Activated CD4-positive, alpha-beta T cell treated with anti-CD3 and anti-CD28 coated beads for 48 hours (primary cell): ENCODE measurements at places on chromosomes 12 and 14.

DNA sequence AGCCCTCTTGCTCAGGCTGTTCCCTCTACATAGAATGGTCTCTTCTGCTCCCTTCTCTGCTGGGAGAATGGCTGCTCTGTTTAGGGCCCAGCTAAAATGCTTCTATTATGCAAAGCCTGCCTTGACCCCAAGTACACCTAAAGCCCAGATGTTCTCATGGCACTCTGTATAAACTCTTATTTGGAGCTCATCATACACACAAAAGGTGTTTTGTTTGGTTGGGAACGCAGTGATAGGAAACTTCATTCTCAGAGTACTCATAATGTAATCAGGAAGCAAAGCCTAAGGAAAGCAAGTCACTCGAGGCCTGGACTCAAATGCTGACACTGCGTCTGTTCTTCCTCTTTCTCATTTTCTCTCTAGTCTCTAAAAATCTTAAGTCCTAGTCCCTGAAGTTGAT lies 38.2 kb upstream of the SYCP3 start:
- no peak for DNase-seq

DNA sequence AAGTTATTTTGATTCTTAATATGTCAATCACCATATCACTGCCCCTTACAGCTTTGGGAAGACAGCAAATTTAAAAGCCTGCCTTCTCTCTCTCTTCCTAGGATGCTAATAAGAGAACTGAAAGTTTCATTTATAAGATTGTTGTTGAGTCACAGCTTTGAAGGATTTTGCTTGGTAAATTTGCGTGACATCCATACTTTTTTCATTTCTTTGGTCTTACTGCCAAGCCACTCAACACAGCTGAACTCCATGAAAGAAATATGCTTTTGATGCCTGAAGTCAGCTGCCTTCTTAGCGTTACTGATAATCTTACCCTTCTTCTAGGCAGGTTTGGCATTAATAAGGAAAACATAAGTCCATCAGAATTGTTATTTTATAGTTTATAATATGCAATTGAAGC lies 155.0 kb downstream of the CRADD start:
- DNase-seq, result no peak

DNA sequence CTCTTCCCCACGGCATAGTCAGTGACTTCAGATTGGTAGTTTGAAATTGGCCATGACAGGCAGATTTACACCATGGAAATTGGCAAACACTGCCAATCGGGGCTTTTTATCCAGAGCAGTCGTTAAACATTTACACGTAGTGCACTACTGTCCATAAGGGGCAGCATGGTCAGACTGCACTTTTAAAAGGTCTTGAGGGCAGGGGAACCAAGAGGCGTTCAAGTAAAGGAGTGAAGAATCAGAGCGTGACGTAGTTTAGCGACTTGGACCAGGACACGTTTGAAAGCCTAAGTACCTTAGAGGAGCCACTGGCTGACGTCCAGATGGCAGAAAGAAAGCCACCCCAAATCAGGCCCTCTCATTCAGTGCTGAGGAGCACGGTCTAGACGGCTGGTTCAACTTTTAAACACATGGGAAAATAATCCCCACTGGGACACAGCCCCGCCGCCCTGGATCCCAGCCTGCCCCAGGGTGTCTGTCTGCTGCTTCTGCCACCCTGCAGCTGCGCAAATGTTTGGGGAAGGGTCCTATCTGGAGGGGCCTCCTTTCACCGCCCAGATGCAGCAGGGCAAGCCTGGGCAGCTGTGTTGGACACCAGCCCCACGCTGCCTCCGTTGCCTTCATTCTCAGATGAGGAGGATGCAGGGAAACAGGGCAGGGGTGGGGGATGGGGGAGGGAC lies 52.5 kb upstream of the PPP2R5C start:
- DNase-seq, result no peak

GRCh38 chr14:29587046-29587445 lies 340.6 kb downstream of the PRKD1 start:
- no peak for DNase-seq

GRCh38 chr12:15732341-15733061 lies 56.7 kb downstream of the EPS8 start:
- DNase-seq, result no peak

- DNase-seq, result no peak
Observed at GRCh38 chr12:101172316-101172715, 37.7 kb downstream of the SLC5A8 start.

DNA sequence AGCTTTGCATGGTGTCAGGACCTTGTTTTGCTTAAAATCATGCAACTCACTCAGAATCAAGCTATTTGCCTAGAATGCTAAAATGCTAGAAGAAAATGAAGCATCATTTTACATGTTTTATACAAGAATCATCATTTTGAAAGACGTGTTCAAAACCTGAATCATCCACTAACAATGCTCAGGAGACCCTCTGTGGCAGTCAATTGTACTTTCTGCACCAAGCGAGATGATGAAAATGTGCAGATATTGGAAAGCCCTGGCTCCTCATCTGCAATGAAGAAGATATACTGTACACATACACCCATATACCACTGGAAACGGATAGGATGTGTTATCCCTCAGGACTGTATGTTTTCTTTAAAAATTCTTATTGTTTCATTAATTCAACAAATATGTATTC lies 92.7 kb downstream of the DYRK2 start:
- no peak for DNase-seq

GRCh38 chr12:25962932-25963525 lies 4.5 kb downstream of the RASSF8 start:
- no peak for DNase-seq

DNA sequence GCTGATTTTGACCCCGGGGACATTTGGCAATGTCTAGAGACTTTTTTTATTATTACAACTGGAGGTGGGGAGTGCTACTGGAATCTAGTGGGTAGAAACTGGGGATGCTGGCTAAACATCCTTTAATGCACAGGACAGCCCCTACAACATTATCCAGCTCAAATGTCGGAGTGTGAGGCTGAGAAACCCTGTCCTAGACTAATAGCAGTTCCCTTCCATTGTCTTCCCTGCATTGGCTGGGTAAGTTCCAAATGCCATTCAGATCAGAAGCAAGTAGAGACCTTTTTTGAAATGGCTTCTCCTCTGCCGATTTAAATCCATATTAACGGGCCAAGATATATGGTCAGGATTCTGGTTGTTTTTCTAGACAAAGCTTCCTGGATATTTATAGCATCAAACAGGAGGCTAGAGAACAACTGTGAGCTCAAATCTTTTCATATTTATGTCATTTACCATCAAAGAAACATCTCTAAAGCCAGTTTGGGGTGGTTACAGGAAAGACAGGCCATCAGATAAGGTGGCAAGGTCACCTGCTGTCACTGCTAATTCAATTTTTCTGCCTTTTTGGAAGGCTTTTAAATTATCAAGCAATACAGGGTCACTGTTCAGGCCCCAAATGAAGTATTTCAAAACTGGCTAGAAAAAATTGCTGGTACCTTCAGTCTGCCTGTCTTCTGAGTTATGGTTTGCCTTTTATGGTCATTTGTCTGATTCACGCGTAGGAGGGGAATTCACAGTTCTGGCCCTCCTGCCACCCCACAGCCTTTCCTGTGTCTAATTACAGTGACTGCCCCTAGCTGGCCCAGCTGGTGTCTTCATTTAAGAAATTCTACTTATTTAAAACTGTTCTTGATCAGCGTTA lies 20.1 kb upstream of the AKAP5 start:
- peak; percentile 49 for DNase-seq

- DNase-seq, result no peak
Observed at GRCh38 chr12:32201976-32202375, 95.3 kb downstream of the BICD1 start.

- no peak for DNase-seq
Observed at GRCh38 chr12:119829439-119829838, 47.7 kb downstream of the CIT start.

- DNase-seq, result no peak
Observed at GRCh38 chr12:42593874-42594273, 4.3 kb upstream of the PRICKLE1 start.

- DNase-seq, result no peak
Observed at GRCh38 chr12:79939728-79940310, 4.9 kb upstream of the PPP1R12A start.

DNA sequence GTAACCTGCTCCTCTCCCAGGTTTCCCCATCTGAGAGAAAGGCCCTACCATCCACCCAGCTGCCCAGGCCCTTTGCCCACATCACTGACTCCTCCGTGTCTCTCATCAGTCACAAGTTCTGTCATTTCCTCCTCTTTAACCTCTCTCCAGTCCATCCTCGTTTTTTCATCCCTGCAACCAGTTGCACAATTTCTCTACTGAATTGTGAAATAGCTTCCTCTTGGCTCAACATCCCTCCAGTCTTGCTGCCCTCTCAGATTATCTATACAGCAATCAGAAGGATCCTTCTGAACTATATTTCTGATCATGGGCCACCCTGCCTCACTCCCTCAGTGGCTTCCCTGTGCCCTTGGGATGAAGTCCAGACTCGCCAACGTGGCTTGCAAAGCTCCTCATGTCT lies 6.8 kb downstream of the FAM161B start:
- DNase-seq, result no peak

- no peak for DNase-seq
Observed at GRCh38 chr12:29398495-29398894, 17.5 kb upstream of the ERGIC2 start.

DNA sequence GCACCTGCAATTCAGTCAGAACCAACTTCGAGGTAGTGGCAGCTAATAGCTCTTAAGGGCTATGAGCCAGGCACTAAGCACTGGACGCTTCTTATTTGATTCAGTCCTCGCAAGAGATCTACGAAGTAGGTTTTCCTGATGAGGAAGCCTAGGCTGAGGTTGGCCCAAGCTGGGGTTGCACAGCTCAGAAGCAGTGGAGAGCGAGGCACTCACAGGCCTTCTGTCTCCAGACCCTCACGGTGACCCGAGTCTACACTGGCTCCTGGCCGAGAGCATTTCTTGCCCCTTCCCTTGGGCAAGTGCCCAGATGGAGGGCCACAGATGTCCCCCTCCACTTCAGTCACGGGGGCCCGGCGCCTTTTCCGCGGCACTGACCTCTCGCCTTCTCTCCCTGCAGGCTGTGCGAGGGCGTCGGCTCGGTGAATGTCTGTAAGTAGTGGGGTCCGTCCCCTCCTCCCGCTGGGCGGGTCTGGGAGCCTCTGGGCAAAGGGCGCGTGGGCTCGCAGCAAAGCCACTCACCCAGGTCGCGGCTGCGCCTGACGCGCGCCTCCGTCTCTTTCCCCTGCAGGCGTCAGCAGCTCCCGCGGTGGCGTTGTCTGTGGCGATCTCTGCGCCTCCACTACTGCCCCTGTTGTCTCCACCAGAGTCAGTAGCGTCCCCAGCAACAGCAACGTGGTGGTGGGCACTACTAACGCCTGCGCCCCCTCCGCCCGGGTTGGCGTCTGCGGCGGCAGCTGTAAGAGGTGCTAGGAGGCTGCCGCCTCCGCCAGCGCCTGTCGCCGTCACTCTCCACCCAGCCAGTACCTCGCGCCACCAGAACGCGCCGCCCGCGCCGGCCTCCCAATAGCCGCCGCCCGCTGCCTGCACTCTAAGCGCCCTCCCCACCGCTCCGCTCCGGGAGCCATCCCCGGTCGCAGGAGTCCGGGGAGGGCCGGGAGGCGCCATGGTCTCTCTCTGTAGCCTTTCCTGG lies 13.1 kb downstream of the KRT83 start:
- peak; percentile 71 for DNase-seq

GRCh38 chr14:23443411-23443812 lies 8.0 kb upstream of the MYH7 start:
- DNase-seq, result no peak

GRCh38 chr12:69698769-69699540 lies at the start of gene BEST3:
Gene BEST3 (minus strand): TSS chr12:69699303. CDS start chr12:69697798, 1,505 bp downstream.
- no peak for DNase-seq

GRCh38 chr12:65318186-65318685 lies 39.8 kb downstream of the MSRB3 start:
- DNase-seq, result no peak

GRCh38 chr12:75528272-75528671 lies 16.9 kb upstream of the KRR1 start:
- no peak for DNase-seq

GRCh38 chr12:77231501-77231918 lies 166.1 kb upstream of the E2F7 start:
- DNase-seq, result no peak

GRCh38 chr12:81617915-81618314 lies 141.2 kb downstream of the PPFIA2 start:
- DNase-seq, result no peak

GRCh38 chr12:112924986-112925385 lies 13.3 kb upstream of the OAS3 start:
- DNase-seq, result no peak

- DNase-seq, result no peak
Observed at GRCh38 chr12:94309373-94309772, 150.3 kb downstream of the CEP83 start.

- no peak for DNase-seq
Observed at GRCh38 chr12:88579161-88579517, 1.1 kb downstream of the KITLG start.

GRCh38 chr12:27293463-27293862 lies 39.2 kb upstream of the BMAL2 start:
- no peak for DNase-seq

DNA sequence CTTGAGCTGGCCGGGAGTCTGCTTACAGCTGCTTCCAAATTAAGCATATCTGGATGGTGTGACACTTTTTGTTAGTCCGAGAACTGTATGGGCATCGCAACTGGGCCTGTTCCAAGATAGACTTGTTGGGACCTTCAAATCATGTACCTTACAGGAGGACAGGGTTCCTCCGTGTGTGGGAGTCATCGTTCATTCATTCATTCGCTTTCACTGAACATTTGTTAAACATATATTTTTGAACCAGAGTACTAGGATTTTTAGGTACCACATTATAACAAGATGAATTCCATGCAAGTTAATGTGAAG lies 387 bp upstream of the IPO8 start:
- DNase-seq, result no peak

DNA sequence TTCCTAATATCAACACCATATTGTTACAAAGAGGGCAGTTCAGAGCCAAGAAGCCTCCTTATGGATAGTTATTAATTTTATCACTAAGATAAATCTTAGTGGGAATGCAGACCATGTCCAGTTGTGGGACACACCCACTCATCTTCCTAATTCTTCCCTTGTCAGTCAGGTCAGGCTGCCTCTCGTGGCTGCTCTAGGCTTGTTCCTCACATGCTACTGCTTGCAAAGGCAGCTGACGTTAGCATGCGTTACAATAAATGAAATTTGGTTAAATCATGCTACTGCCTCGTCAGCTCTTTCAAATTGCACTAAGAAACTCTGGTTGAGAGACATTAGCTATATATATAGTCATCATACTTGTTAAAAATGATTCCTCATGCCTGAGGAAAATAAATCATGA lies 108.4 kb downstream of the CAND1 start:
- DNase-seq, result no peak

DNA sequence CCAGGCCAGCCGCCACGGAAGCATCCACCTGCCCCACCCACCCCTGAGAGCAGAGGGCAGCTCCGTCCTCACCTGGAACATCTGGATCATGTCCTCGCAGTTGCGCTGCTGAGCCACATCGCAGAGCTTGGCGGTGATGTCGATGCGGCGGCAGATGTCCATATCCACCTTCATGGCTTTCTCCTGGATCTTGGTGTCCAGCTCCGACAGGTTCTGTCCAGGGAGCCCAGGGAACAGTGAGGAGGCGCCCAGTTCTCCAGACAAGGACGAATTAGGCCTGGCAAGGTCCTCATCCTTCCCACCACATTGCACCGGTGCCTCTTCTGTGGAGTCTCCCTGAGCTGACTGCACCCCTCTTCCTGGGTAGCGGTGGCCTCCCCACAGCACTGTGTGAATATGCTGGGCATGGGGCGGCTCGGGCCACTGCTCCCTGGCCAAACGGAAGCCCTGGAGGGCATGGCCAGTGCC lies 6.1 kb downstream of the IFFO1 start:
- no peak for DNase-seq

GRCh38 chr14:64244279-64244678 lies 49.9 kb downstream of the ESR2 start:
- DNase-seq, result no peak
